ENCODE measurements at places on chromosomes 6 and 20.
A peak's percentile ranks its signal among the peaks of the same experiment; 100 is the strongest.

DNA sequence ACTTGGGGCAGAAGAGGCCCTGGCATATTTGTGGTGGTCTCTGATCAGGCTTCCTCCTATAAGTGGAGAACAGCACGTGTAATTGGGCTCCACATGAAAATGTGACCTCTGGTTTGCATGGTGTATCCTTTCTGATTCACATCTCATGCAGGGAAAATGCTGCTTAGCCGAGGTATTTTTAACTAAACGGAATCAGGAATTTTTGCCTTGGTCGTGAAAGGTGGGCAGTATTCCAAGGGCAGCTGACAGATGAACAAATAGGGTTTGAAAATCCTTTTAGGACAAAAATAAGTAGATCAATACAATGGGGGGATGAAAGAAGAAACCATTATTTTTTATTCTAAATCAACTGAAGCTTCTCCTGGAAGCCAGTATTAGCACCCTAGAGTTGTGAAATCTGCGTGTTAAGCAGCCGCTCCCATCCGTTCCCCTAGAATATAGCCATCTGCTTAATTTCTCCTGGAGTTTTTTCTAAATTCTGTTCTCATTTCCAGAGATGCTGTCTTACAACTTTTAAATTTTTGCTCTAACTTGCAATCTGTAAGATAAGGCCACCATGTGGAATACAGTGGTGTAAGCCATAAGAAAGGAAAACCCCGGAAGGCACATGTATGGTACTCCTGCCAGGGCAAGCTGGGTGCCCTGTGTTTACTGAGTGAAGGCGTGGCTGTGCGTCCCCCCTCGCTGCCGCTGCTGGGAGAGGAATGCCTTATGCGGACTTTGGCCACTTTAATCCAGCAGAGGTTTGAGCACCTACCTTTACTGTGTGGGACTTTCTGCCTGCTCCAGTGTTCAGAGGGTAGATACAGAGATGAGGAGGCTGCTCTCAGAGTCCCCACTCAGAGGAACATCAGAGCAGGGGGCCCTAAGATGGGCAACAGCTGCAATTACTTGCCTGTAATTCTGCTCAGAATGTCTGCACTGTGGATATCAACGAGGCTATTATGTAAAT lies 52.4 kb downstream of the SYNJ2 start:
- DNase-seq: no peak

GRCh38 chr20:47304287-47304686 lies 52.2 kb downstream of the ZMYND8 start:
- DNase-seq: no peak

GRCh38 chr20:25402583-25402982 lies 4.9 kb upstream of the GINS1 start:
- no peak for DNase-seq

- no peak for DNase-seq
Observed at GRCh38 chr6:126540161-126540560, 200.2 kb downstream of the CENPW start.

DNA sequence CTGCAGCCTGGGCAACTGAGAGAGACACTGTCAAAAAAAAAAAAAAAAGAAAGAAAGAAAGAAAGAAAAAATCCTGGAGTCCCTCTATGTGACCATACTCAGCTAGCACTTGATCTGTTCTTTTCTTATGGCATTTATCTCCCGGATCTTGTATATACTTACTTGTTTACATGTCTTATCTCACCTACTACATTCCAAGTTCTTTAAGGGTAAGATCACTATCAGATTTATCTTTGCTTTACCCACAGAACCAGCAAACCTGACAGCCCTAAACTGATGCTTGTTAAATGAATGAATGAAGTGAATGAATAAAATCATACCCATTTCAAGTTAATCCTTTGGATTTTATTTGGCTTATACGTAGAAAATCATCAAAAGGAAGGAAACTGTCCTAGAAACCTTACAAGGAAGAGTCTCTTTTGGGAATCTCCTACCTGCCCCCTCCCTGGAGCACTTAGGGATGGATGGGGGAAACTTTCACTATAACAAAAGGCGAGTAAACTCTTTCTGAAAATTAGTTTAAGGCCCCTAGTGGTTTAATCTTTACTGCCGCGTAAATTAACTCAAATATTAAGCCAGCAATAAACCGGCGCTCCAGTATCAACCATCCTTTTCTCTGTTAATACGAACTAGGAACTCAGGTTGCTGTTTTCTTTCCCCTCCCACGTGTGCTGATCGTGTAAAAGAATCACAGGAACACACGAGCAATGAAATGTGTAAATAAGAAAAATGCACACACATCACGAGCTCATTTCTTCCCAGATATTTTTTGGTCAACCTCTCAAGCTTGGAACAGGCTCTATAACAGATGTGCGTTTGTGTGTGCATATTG lies 1.3 kb upstream of the UTRN start:
- DNase-seq: no peak

DNA sequence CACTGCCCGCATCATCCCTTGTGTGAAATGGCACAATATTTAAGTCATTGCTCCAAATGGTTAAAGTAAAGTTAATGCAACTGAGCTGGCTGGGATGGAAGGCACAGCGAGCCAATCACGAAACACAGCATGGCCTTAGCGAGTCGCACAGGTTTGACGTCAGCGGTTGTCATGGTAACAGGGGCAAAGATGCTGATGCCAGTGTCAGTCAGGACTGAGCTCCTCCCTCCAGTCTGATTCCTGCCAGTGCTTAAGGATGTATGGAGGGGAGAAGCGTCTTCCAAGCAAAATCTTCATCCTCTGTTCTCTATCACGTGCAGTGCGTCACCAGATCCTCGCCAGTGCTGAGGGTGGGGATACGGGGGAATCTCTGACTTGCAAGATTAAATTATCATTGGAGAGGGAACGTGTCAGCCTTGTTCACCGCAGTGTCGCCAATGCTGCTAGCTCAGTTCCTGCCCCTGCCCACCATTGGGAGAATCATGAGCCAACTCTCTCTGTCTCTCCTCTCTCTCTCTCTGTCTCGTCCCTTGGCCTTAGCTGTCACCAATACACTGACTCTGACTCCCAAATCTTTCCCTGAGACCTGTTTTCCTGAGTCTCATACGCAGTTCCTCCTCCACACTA lies 24.5 kb downstream of the TSPYL4 start:
- DNase-seq: no peak

DNA sequence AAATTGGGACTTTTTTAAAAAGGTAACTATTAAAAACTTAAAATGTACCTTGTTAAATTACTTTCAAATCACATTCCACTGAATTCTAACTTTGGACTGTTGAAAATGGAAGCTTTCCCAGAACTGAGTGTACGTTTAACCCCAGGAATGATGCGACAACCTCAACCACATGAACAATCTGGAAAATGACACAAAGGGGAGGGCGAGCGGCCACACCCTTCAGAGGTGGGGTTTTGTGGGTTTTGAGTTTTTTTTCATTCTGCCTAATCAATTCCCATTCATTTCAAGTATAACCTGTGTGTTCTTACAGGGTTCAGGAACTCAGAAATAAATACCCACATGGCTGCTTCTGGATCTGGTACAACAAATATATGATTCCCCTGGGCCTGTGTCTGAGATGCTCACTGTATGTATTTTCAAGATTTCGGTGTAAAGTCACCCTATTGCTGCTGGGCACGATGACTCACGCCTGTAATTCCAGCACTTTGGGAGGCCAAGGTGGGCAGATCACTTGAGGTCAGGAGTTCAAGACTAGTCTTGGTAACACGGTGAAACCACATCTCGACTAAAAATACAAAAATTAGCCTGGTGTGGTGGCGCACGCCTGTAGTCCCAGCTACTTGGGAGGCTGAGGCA lies 21.6 kb downstream of the CNKSR3 start:
- no peak for DNase-seq

DNA sequence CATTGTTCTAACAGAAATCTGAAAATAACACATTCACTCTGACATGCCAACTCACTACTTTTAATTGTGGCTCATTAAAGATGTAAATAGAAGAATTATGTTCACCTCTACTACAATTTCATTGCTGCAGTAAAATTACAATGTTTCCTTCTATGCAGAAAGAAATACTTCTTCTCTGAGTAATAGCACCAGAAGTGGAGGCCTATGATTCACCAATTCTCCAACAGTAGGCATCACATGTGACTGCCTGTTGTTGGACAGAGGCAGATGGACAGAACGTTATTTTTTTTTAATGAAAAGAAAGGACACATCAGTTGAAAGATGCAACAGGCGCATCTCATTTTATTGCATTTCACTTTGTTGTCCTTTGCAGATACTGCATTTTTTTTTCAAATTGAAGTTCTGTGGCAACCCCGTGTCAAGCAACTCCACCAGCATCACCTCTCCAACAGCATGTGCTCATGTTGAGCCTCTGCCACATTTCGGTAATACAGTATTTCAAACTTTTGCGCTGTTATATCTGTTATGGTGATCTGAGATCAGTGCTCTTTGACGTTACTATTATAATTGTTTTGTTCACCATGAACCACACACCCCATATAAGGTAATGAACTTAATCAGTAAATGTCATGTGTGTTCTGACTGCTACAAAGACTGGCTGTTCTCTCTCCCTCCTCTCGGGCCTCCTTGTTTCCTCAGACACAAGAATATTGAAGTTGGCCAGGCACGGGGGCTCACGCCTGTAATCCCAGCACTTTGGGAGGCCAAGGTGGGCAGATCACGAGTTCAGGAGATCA lies 121.4 kb downstream of the ATXN1 start:
- DNase-seq: peak; percentile 27

DNA sequence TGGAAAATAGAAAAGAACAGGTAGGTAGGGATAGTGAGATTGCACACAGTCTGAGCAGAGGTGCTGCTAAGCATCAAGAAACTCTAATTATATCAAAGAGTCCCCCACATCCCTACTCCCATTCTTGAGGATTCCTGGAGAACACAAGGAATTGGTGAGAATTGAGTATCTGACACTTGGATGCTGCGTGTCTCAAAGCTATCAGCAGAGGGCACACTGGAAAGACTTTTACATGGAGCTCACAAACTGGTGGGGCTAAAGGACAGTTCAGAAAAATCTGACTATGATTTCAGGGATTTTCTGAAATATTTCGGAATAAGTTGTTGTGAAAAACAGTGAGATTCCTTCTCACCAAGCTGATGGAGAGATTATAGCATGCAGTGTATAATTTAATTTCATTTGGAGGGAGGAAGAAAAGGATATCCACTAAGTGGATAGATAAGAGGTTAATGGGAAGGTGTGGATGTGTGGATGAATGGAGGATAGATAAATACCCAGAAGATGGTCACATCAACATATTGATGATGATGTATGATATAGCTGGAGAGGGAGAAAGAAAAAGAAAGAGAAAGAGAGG lies 215.4 kb upstream of the DEFB112 start:
- no peak for DNase-seq

- DNase-seq: no peak
Observed at GRCh38 chr6:122081921-122082320, 317.5 kb upstream of the HSF2 start.

- DNase-seq: peak; percentile 12
Observed at GRCh38 chr6:79538106-79538971, 1.1 kb upstream of the LCA5 start.

GRCh38 chr20:38355161-38356012 lies 9.1 kb downstream of the LBP start:
- no peak for DNase-seq

DNA sequence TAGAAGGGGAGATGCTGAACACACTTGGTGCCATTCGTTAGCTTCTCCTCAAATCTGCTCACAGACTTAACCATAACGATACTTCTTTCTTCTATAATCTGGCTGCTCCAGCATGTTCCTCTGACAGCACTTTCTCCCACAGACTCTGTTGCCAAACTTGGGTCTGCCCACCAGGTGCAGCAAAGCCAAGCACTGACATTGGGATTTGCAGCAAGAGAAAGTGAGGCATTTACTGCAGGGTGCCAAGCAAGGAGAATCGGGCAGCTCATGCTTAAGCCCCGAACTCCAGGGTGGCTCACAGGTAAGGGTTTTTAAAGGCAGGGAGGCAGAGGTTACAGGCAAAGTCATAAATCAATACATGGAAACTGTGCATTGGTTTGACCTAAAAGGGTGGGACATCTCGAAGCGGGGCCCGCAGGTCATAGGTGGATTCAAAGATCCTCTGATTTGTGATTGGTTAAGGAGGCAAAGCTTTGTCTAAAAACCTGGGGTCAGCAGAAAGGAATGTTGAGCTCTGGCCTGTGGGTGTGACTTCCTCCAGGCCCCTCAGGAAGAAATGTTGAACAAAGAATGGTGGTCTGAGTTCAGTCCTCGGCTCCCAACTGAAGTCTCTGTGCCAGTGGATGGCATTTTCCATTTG lies 25.1 kb upstream of the PNPLA1 start:
- DNase-seq: no peak

Data from Panc1 (cell line).